Left forelimb (tissue), 1 donor: ENCODE measurements at places on chromosomes 5 and 9.

DNA sequence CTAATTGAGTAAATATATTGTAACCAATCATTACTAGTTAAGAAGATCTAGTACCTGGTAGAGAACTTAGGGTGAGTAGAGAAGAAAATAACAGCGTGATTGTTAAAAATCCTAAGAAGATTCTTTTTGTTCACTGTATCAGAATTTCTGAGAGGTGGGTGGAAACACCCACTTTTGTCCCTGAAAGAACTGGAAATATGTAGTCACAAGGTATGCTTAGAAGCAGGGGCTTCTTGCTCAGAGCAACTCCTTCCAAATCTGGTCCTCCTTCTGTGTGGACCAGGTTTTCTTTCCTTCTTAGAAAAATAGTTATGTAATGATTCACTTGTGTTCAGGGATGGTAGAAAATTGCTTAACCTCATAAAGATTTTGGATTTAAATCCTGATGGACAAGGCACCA lies 11.9 kb upstream of the TOMM5 start:
- DNase-seq, result no peak

GRCh38 chr5:31682851-31683250 lies 43.9 kb downstream of the PDZD2 start:
- DNase-seq, result no peak

DNA sequence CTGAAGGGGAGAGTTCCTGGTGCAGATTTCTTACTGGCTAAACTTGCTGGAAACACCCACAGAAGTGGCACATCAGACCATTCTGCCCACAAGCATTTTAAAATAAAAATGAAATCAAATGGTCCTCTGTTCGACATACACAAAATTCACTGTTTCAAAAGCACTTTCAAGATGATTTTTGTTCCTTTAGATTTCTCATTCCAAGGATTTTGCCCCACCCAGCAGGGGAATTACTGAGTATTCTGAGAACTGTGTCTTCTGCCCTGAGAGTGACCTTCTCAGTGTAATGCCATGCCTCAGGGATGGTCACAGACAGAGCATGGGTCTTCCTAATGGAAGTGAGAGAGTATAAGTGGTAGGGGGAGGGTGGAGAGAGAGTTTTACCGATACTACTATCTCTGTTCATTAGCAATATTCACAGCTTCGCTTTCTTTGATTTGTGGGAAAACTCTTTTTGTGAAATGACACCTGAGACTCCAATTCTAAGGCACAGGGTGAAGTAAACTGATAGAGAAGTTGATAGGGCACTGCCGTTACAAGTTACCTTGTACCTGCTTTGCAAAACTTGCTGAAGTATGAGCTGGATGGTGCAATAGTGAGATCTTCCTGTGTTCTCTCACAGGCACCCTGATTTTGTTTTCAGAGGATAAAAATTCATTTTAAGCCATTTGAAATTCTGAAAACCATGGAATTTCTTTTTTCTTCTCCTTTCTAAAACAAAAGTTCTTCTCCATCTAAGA lies 95.8 kb upstream of the CD180 start:
- no peak for DNase-seq

DNA sequence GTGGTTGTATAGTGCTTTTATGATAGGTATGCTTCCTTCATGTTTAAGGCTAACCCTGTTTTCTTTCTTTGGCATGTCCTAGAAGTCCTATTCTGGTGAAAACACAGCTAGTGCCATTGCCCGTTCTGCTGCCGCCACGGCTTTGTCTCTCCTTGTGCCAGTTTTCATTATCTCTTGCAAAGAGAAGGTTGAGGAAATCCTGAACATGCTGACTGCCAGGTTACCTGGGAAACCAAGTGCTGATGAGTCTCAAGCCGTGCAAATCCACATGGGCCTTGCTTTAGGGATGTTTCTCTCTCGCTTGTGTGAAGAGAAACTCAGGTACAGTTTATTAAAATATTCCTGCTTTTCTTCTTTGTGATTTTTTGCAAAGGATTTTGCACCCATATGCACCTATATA lies 102.2 kb downstream of the HACD4 start:
- DNase-seq, result no peak

DNA sequence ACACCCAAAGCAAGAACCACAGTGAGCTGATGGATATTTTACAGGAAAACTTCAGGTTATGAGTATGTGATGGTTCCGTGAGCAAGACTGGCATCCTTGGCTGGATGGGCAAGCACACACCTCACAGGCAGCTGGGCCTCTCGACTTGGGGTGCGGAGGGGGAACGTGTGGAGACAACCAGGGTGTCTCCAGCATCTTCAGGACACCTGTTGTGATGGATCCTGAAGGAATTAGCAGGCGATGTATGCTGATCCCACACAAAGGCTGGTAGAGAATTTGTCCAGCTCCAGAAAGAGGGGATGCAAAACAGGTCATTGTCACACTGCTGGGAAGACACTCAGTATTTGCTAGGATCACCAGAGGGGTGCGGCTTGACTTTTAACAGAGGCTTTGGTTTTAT lies 42.7 kb downstream of the SECISBP2 start:
- no peak for DNase-seq

DNA sequence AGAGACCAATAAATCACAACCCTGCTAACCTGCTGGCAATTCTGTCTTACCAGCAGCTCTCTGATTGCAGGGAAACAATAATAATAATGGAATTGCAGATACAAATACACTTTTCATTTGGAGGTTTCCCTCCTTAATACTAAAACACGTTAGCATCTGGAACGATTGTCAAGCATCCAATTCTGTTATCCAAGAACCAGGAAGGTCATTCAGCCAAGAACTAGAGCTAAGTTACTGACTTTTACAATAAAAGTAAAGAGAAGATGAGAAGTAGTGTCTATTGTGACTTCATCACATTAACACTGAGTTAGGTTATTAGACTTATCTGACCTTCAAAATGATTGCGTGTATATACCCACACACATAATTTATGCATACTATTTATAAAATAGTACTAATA lies 335.6 kb downstream of the BRINP1 start:
- no peak for DNase-seq

GRCh38 chr5:126811515-126812198 lies 34.7 kb downstream of the LMNB1 start:
- DNase-seq, result no peak

DNA sequence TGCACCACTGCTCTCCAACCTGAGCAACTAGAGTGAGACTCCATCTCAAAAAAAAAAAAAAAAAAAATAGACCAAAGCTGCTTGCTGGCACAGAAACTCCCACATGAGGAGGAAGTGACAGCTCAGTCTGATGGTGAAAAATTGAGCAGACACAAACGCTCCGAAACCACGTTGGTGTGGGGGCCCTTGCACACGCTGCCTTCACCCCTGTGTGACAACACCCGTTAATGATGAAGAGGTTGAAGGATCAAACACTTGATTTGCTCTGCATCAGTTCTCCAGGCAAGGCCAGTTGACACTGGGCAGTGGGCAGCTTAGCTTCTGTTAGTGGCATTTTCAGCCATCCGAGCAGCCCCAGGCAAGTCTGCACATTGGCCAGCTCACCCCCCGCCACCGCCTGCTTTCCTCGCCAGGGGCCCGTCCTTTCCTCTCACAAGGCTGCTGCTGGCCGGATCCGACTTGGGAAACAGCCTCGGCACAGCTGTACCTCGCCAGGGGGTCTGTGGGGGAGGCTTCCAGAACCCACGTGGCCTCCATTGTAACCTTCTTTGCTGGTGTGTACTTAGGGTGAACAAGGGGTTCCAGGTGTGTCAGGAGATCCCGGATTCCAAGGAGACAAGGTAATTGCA lies 79.8 kb downstream of the COL27A1 start:
- no peak for DNase-seq

DNA sequence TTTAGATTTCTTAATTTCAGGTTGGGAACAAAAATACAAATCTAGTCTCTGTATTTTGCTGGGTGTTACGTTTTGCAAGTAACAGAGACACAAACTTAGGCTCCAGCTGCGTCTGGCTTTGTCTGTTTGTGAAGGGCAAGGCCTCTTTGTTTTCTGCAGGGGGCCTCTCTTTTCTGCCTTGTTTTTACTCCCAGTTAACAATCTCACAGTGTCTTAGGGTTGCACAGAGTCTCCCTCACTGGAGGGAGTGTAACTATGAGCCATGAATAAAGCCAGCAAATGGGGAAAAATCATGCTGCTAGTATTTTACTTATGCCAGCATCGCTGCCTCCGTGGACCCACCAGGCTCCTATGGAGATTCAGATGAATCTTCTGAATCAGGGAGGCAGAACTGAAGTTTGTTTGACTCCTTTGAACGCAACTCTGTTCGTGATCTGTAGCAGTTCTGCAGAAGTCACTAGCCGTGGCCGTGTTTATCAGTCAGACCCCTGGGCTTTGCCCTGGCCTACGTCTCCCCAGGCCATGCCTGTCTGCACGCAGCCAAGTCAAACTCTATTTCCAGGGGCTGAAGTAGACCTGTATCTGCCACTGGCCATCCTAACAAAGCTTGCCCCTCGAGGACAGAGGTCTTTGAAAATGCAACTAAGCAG lies 77.2 kb downstream of the ATP10B start:
- no peak for DNase-seq

DNA sequence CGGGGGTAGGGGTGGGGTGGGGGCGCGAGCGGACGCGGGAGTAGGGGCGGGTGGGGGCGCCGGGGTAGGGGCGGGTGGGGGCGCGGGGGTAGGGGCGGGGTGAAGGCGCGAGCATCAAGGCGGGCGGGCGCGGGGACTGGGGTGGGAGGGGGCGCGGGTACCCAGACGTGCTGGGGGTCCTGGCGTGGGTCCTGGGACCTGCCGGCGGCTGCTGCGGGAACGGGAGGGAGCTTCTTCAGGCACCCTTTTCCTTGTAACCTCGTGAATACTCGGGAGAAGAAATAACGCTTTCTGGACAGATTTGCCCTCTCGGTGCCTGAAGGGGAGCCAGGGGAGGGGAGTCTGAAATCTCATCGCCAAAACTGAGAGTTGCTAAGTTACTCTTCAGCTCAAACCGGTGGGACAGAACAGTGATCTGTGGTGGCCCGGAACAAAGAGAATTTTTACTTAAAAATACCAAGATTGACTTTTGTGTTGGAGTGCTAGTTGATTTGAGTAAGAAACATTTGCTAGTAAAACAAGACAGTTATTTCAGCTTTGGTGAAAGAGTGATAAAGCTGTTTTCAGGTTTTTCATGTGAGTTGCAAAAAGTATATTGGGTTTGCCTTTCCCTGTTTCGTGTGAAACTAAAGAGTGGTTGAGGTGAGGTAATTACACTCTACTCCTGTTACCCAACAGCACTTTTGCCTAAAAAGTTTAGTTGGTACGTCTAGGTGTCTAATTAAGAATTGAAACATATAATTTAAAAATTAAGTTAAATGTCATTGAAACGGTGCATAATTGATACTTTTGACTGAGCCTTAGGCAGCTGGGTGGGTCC lies 643 bp downstream of the PLEKHG4B start:
- DNase-seq, result no peak

- no peak for DNase-seq
Measured at GRCh38 chr5:97062046-97062445, 80.4 kb downstream of the LIX1 start.

GRCh38 chr5:37424441-37424840 lies 45.3 kb downstream of the WDR70 start:
- no peak for DNase-seq

DNA sequence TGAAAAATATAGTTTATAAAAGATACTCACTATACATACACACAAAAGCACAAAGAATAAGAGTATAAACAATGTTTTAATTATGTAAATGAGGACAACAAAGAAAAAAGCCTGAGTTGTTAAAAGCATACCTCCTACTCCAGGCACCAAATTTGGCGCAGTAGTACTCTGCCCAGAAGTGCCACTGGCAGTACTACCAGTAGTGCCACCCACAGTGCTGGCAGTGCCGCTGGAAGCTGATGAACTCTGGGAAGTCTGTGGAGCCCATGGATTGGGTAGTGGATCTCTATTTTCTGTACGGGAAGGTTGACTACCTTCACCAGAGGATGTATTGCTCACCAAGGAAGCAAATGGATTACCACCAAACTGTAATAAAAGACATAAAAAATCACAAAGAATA lies 30.2 kb downstream of the UBQLN1 start:
- no peak for DNase-seq

- DNase-seq, result no peak
Measured at GRCh38 chr5:71974165-71974564, 133.1 kb upstream of the MAP1B start.

DNA sequence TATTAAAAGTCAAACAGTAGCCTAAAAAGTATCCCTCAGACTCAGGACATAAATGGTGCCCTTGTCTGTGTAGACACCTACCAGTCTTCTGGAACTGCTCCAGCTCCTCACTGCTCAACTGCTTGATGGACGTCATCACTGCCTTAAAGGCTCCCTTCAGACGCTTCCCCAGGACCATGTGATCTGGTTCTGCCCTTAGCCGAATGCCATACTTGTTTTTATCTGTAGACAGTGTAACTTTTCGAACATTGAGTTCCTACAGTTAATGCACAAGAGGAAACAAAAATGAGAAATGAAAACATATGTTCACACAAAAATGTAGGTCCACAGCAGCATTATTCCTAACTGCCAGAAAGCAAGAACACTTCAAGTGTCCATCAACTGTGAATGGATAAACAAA lies 46.2 kb downstream of the IARS1 start:
- DNase-seq, result no peak

GRCh38 chr9:94867842-94868312 lies 141.4 kb downstream of the AOPEP start:
- no peak for DNase-seq

- DNase-seq, result no peak
Measured at GRCh38 chr5:91840412-91840811, 457.3 kb upstream of the ARRDC3 start.
